ENCODE measurements at places on chromosomes 1 and 21.

DNA sequence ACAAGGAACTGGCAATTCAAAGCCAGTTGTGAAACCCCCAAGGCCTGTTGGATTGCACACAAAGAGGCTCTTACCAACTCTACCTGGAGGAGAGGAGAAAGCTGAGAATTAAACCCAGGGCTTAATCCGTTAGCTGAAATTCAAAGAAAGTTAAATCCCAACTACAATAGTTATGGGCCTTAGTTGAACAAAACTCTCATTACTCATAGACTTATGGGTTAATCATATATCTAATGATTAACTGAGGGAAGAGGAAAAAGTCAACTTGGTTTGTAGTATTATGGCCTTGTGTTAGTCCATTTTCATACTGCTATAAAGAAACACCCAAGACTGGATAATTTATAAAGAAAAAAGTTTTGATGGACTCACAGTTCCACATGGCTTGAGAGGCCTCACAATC is 838.2 kb upstream of the ADGRL2 start:
- no peak for DNase-seq

DNA sequence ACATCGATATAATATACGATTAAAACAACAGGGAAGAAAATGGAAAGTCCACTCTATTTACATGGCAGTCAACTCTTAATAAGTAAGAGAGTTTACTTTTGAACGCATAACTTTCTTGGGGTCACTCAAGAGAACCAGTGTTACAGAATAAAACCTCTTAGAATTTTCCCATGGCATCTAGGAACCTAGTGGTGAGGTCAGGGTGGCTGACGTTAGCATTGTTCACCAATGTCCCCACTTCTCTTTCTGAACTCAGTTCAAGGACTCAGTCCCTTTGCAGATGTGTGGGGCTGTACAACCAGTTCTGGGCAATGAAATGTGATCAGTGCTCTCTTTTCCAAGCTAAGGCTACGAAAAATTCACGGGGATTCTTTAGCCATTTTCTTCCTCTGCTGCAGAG is 2.6 kb upstream of the RNF2 start:
- DNase-seq: no peak

GRCh38 chr1:202576816-202577215 is 133.4 kb downstream of the SYT2 start:
- no peak for DNase-seq

DNA sequence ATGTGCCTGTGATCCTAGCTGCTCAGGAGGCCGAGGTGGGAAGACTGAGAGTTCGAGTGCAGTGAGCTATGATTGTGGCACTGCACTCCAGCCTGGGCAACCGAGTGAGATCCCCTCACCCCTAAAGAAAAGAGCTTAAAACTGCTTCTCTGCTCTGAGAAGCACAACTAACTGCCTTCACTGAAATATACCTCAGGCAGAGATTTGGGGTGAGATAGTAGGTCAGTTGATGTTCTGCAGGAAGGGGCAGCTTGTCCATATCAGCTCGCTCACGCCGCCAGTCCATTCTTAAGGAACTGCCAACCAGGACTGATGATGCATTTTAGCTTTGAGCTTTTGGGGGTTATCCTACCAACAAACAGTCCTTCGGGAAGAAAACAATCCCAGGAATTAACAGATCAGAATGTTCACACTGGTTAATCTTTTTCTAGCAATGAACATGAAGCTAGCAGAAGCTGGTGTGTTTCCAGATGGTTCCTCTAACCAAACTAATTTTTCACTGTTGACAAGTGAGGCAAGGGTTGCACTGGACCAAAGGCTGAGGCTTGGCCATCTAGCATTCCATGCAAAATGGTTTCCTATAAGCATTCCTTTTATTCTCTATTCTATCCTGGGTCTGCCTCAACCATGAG is 31.6 kb downstream of the LHX4 start:
- no peak for DNase-seq

GRCh38 chr1:10546896-10547295 is 72.1 kb downstream of the PEX14 start:
- no peak for DNase-seq

- no peak for DNase-seq
Measured at GRCh38 chr1:70348399-70349165, 5.9 kb downstream of the ANKRD13C start.
